H9 (cell line): ENCODE measurements at places on chromosomes 2 and 18. TPM values are rescaled to one million over a fixed set of nuclear protein-coding genes. Genes with fewer than 3 reads are reported as not detected.

SMYD1 gene
- total RNA-seq, result 0.04 TPM in 1 of 2 replicates, not detected in the other

DNA sequence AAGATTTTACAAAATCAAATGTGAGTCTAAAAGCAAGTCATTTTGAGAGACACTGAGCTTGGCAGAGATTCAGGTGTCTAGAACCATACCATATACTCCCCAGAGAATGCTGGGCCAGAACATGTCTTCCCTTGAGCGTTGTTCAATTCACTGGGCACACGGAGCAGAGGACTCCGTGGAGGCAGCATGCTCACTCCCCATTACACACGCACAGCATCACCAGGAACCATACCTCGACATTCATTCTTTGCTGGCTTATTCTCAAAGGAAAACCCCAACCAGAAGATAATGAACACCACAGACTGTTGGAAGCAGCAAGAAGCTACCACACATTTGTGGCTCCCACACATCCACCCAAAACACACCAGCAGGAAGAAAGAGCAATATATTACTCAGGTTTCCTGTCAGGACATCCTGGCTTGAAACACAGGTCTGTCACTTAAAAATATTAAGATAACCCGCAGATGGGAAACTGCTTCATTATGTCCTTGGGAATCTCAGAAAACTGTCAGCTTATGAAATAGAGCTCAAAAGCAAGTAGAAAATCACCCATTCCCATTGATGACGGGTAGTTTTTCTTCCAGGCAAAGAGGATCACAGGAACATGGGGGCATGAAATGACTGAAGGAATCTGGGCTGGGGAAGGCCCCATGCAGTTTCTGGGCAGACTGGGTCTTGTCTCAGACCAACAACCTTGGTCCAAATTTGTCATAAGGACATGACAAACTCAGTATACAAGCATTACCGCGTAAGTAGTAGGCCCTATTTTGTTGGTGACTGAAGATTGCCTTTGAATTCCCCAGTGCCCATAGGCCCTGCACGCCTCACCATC lies 46.4 kb downstream of the PCBP1 start:
- no peak for DNase-seq

GRCh38 chr18:22974707-22975106 lies 41.6 kb downstream of the RBBP8 start:
- DNase-seq, result no peak

ORMDL1 gene
- total RNA-seq, result 56.4 and 59.7 TPM in 2 replicates

DNA sequence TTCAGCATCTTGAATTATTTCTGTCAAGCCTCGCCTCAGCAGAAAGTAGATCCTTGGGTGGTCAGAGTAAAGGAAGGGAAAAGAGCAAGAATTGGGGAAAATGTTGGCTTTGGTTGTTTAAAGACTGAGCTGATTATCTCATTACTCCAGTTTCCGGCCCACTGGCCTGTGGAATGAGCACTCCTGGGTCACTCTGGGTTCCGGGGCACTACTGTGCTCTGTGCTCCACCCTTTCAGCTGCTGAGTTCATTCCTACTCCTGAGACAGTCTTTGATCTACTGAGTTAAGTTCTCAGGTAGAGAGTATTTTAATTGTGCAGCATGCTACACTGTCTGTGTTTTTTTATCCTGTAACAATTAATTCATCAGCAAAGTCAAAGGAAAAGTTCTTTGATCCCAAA lies 427.7 kb downstream of the CDH2 start:
- DNase-seq, result no peak

GRCh38 chr2:27154488-27154887 lies 5.7 kb downstream of the TCF23 start:
- no peak for DNase-seq

DNA sequence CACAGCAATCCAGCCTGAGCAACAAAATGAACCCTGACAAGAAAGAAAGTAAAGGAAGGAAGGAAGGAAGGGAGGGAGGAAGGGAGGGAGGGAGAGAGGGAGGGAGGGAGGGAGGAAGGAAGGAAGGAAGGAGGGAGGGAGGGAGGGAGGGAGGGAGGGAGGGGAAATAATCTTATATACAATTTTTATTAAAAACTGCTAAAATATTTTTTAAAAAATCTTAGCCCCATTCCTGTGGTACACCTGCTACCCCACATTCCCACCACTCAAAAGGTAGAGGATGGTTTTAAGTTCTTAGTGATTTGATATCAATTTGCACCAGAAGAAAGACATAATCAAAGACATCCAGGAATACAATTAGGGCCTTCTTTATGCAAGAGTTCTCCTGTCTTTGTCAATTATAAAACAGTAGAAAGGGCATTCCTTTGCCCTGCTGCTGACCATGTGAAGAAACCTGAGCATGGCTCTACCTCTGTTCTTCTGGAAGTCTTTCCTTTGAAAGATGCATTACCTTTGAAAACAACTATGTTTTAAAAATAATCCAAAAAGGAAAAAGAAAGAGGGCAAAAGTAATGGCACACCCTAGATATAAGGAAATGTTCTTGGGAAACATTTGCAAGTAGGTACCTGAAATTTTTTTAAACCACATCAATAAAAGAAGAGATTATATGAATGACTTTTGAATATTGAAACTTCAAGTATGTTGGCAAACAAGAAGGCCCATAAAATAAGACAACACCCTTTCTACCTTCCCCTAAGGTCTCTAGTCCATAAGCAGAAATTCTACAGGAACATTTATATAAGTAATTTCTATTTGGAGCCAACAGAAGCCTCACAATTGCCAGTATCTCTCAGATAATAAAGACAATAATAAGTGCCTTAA lies 33.7 kb upstream of the ACVR2A start:
- no peak for DNase-seq

GAD1 gene
- total RNA-seq, result 1.8 TPM in 2 replicates

RAB3GAP1 gene
- total RNA-seq, result 31.4 and 32.0 TPM in 2 replicates

DNA sequence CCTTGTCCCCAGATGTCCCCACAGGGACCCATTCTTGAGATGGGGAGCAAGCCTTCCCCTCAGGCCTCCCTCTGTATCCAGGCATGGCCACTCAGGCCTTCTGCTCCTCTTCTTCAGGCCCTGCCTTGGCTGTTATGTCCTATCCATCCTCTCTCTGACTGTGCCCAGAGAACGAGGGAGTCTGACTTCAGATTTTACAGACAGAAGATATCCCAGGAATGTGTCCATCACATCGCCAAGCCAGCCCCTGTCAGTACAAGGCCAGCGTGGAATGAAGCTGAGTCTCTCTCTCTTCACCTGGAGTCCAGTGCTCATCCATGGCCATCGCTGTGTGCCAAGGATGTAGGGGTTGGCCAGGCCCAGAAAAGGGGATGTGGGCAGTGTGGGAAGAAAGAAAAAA lies 57.6 kb downstream of the SDC1 start:
- DNase-seq, result peak; percentile 23

GRCh38 chr2:182448371-182448770 lies 21.5 kb upstream of the PDE1A start:
- DNase-seq, result no peak

DNA sequence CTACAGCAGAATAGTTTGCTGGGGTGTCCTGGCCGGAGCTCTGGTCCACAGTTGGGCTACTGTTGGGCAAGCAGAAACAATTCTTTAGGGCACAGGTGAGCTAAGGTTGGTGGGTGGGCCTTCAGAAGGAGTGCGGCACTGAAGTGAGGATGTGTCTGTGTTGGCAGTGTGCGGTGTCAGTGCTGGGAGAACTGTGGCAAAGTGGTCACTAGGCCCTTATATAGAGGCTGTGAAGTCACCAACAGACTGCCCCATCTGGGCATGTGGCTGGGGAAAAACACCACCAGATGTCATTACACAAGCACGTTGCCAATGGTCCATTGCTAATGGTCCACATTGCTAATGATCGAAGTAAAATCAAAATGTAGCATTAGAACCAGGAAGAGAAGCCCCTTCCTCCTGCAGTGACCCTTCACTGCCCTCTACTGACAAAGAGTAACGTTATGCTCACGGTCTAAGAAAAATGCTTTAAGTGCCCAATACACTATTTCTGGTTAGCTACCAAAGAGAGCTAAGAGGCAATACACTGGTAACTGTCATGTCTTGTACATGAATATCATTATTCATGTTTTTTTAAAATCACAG lies 21.3 kb downstream of the SCN1A start:
- DNase-seq, result peak; percentile 36

- DNase-seq, result no peak
Measured at GRCh38 chr2:108449410-108450130, 564 bp downstream of the GCC2 start.

KCNE4 gene
- total RNA-seq, result 0.20 and 0.24 TPM in 2 replicates

GRCh38 chr2:163652751-163653150 lies 83.1 kb downstream of the FIGN start:
- no peak for DNase-seq

DNA sequence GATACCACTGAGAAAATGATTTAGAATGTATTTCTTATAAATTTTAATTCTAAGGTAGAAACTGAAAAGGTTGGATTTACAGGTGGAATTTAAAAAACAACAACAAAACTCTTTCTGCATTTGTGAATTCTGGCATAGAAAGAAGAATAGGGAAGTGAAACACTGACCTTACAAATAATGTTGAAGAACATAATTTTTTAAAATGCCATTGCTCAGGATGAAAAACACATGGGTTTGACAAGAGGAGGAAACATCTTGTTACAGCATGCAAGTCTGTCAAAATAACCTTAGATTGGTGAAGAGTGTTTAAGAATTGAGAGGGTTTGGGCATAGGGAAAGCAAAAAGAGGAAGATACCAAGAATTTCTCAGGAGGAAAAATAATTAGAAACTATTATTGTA lies 184.3 kb downstream of the UBE2E3 start:
- no peak for DNase-seq

NTSR2 gene
- total RNA-seq, result not detected in 2 replicates

GRCh38 chr2:106098081-106098480 lies 96.0 kb downstream of the UXS1 start:
- no peak for DNase-seq

DNA sequence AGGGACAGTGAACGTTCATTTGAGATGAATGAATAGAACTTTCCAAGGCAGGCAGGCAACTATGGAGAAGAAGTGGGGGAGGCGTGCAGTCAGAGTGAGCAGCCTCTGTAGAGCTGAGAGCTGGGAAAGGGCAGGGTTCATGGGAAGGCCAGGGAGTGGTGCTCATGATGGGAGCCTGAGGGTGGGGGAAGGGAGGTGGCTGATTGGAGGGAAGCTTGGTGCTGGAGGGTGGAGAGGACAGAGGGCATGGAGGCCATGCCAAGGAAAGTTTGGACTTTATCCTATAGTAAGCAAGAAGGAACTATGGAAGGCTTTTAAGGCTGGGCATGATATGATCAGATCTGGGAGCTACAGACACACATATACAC lies 47.6 kb upstream of the LGALSL start:
- no peak for DNase-seq

MBP gene
- total RNA-seq, result 5.2 and 8.6 TPM in 2 replicates
